ENCODE measurements at places on chromosomes 2 and 18.

DNA sequence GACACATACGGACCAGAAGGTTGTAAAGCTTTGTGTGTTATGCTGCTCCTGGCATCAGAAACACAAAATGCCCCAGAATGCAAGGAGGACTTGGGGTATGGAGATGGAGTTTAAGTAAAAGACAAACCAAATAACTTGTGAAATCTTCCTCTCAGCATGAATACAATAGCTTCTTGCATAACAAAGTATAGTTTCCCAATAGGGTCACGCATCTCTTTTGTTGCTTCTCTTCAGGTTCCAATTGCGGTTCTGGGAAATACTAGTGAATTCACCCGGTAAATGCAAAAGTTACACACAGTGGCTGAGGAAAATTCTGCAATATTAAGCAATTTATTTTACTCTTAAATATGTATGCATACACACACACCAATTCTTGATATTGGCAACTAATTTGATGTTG, 339.2 kb upstream of the EPHA4 start:
- DNase-seq = no peak

- no peak for DNase-seq
Observed at GRCh38 chr2:96089356-96090195, 26.8 kb downstream of the ADRA2B start.

GRCh38 chr2:231379266-231380215, 16.0 kb upstream of the B3GNT7 start:
- no peak for DNase-seq

- DNase-seq = no peak
Observed at GRCh38 chr2:105929516-105929915, 184.8 kb downstream of the NCK2 start.

GRCh38 chr2:67232936-67233335, 164.2 kb upstream of the ETAA1 start:
- no peak for DNase-seq

DNA sequence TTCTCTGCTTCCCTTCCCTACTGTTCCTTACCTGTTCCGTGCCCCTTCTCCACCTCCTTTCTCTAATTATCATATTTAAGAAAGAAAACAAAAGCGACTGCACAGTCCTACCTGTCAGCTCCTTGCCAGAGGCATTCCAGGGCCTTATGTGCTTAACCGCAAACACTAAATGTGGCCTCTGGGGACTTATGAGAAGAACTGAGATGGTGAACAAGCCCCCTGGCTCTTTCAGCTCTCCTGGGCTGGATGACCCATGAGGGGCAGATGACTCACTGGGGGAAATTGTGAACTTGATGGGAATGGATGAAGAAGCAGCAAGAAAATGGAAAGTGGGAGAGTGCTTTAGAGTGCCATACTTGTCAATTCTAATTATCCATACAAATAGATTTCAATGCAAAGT, 106.3 kb upstream of the LYPD1 start:
- DNase-seq = no peak

DNA sequence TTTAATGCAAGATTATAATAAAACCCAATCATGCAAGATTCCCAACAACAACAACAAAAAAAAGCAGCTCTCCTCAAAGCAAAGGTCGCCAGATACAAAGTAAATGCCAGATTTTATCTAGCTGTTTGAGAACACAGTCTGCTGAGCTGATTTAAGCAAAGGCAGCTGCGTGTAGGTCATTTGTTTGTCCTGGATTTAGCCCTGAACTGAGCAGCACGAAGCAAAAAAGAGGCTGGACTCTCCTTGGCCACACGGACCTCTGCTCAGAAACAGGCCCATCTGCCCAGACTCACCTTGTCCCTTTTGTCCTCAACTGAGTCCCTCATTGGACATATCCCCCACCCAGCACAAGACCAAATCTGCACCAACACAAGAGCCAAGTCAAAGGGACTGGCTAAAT, 91.5 kb downstream of the PID1 start:
- DNase-seq = no peak

DNA sequence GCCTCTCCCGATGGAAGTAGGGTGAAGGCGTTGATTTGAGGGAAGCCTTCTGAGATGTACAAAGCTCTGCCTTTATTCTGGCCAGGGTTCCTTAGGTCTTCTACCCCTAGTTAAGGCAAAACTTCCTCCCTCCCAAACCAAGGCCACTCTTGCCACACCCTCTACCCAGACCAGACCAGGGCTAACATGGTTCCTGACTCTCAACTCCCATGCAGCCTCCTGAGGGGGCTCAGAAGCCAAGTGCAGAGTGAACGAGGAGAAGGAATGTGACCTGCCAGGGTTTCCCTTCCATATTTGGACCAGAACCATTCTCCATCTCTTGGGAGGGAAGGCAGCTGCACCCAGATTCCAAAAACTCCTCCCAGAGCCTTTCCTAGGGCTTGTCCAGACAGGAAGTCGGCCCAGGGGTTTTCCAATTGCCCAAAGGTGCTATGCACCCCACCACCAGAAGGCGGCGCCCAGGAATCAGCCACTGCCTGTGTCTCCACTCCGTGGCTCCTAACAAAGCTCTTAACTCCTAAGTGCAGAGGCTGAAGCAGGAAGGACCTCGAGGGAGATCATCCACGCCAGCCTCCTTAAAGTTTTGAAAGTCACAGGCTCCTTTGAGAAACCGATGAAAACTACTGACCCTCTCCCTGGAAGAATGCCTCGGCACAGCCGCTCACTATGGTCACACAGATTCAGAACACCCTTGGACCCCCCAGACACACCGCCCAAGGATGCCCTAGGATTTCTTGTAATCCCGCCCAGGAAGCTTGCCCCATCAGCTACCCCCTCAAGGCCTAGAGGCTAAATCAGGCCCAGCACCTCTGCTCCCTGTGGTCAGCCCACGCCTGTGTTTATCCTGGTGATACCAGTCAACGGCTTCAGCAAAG, 157.8 kb downstream of the SMAD2 start:
- DNase-seq = peak; percentile 36

GRCh38 chr2:129139380-129139779, 820.7 kb upstream of the HS6ST1 start:
- DNase-seq = no peak

- DNase-seq = no peak
Observed at GRCh38 chr2:210477496-210477895, 937 bp upstream of the LANCL1 start.

GRCh38 chr2:235669269-235669831, 175.5 kb downstream of the AGAP1 start:
- no peak for DNase-seq

DNA sequence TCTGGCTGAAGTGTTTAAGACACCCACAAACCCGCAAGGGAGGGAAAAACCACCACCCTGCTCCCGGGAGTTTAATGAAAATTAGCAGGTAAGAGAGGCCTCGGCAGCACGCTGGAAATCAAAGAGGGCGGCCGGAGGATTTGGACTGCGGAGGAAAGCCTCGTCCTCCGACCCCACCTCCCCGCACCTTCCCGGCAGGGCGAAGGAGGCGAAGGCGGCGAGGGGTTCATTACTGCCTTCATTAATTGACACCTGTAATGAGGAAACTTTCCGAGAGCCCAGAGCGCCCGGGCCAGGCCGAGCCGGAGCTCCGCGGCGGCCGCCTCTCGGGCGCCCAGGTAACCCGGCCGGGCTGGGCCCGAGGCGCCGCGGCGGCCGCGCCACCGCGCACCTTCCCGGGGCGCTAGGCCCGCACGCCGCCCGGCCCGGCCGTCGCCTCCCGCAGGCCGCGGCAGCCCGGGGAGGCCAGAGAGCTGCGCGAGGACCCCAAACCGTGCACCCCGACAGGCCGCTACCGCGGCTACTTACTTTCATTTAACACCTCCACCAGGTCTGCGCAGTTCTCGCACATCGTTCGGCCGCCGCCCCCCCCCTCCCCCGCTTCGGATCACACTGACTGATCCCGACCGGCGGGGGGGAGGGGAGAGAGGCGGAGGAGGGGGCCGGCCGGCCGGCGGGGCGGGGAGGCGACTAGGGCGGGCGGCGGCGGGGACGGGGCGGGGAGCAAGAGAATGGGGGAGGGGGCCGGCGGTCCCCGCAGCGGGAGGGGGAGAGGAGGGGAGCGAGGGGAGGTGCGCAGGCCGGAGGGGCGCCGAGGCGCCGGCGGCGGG, 550 bp downstream of the USP34 start:
- peak; percentile 60 for DNase-seq

DNA sequence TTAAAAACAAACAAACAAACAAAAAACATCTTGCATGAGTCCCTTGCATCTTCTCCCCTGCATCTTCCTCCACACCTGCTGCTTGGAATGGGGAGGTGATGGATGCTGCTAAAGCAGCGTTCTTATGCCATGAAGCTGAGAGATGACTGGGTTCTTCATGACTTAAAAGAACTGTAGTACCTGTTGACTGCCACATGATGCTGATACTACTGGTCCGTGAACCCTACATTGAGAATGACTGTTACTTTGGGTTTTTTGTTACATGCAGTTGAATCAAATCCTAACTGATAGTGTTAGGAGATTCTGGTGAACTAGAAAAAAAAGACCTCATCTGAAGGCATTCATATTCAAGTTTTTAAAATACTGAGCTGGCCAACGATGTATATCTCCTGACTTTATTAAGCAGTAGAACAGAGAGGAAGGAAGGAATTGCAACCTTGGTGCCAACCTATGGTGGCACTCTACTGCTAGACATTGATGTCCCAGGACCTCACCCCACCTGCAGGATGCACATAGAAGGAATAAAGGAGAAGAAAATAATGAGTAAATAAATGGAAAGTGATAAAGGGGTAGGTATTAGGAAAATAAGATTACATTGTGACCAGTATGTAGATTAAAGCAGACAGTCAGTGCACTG, 63.2 kb upstream of the SPAG16 start:
- no peak for DNase-seq

DNA sequence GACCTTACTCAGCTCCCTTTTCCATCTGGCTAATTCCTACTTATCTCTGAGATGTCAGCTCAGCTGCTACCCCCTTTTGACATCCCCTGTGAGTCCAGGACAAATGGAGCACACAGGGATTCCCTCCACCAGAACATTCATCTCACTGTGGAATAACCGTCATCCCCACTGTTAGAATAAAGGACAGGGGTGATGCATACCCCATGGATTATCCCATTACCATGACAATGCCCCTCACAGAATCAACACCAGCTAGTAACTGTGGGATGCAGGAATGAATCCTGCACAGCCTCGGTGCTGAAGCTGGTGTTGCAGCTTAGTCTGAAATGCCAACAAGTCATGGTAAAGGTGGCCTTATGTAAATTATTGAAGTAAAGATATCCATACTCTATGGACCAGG, 624.8 kb upstream of the RAB6C start:
- no peak for DNase-seq

- no peak for DNase-seq
Observed at GRCh38 chr2:170241756-170242155, 63.8 kb downstream of the MYO3B start.

DNA sequence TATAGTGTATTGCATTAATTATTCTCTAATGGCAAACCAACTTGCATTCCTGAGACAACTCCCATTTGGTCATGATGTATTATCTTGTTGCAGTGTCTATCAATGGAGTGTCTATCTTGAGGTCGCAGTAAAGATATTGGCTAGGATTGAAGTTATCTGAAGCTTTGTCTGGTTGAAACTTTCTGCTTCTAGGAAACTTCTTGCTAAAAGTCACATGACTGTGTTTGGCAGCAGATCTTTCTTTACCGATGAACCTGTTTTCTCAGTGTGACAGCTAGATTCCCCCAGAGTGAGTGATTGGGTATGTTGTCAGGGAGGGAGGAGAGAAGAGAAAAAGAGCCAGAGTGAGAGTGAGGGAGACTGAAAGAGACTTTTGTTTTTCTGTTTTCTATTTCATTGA, 119.6 kb downstream of the QPCT start:
- DNase-seq = no peak

DNA sequence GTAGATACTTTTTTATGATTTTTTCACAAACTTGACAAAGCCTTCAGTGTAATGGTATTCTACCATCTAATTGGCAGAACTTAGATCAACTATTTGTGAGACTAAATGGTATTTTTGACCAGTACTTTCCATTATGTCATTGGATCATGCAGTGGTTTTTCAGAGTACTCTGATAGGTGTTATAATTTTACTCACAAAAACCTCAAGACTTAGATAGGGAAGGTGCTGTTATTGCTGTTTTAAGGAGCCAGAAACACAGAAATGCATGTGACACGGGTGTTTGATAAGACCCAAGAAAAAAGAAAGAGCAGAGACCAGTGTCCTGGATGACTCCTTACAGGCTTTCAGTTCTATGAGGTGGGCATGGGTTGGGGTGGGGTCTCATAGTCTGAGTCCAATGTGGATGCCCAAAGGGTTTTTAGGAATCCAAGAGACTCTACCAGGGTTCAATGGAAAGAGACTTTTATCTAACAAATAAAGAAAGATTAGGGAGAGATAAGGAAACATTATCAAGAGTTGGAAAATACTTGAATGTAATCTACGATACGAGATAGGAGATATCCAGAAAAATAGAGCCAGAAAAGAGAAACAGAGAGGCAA, 31.3 kb downstream of the SP140 start:
- DNase-seq = no peak

GRCh38 chr2:164739966-164740365, 101.7 kb downstream of the COBLL1 start:
- no peak for DNase-seq

DNA sequence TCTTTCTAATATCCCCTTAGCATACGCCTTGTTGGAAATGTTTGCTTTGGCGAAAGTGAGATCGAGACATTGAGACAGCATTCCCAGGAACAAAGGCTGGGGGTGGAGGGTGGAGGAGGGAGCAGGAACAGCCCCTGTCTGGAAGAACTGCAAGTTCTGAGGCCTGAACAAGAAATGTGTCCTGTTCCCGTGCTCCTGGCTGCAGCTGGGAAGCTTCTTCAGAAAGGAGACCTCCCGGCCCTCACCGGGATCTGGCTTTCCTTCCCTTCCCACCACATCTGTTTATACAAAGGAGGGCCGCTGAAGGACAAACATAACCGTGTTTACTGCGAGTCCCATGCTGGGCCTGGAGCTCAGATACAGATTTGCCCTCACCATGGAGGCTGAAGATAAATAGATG, 35.9 kb downstream of the AFF3 start:
- no peak for DNase-seq

DNA sequence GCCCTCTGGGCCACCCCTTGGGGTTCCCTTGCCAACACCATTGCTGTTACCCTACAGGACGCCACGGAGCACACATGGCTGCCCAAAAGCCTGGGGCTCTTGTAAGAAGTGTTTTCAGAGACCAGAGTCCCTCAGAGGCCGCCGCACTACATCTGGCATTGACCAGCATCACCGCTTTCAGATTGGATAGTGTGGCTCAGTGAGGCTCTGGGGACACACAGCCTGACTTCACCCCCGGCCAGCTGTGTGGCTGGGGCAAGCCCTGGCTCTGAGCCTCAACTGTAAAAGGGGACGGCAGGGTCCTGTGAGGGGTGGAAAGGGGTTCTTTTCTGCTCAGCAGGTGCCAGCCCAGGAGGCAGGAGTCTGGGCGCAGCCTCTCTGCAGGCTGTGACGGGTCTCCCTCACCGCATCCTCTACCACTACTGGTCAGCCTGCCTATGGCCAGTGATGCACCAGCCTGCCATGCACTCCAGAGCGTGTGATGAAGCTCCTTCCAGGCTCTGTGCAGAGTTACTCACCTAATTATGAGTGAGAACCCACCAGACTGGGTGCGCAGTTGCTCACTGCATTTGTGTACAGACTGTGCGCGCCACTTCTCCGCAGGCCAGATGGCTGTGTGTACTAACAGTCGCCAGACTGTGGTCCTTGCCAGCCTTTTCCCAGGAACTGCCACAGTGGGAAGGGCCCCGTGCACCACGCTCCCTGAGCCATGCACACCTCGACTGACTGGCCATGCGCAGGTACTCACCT, 10.7 kb upstream of the OTOF start:
- no peak for DNase-seq

- DNase-seq = no peak
Observed at GRCh38 chr18:12852566-12853315, 31.3 kb downstream of the PTPN2 start.

Data from stimulated activated CD8-positive, alpha-beta memory T cell treated with anti-CD3 and anti-CD28 coated beads, Interleukin-4, amount 100 ng/mL, for 4 hours (primary cell).